ENCODE measurements at places on chromosomes 13 and 19.

DNA sequence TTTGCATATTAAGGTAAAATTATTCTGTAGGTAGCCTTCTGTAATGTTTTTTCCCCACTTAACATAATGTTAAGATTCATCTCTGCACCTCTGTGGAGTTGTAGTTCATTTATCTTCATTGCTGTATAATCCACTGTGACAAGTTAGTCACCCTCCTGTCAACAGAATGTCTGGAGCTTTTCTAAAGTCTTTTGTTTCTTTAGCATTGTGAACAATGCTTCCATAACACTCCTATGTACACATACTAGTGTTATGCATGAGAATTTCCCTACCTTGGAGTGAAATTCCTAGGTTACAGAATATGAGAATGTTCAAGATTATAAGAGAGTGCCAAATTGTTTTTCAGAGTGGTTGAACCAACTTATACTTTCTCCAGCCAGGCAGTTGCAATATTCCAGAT is 113.5 kb downstream of the COG6 start:
- DNase-seq: no peak

GRCh38 chr13:20378721-20379120 is 146.6 kb upstream of the GJB6 start:
- no peak for DNase-seq

- DNase-seq: no peak
Measured at GRCh38 chr19:49073514-49074378, 1.2 kb upstream of the KCNA7 start.

GRCh38 chr19:32767951-32768679 is 48.5 kb downstream of the TDRD12 start:
- DNase-seq: no peak

GRCh38 chr13:98792785-98793495 is 40.5 kb upstream of the SLC15A1 start:
- DNase-seq: no peak

- peak; percentile 84 for DNase-seq
Measured at GRCh38 chr13:98239162-98240076, 62.4 kb upstream of the RNF113B start.

GRCh38 chr13:91189506-91189905 is 158.0 kb upstream of the MIR17HG start:
- no peak for DNase-seq

- DNase-seq: no peak
Measured at GRCh38 chr13:102250448-102250847, 151.4 kb downstream of the FGF14 start.

DNA sequence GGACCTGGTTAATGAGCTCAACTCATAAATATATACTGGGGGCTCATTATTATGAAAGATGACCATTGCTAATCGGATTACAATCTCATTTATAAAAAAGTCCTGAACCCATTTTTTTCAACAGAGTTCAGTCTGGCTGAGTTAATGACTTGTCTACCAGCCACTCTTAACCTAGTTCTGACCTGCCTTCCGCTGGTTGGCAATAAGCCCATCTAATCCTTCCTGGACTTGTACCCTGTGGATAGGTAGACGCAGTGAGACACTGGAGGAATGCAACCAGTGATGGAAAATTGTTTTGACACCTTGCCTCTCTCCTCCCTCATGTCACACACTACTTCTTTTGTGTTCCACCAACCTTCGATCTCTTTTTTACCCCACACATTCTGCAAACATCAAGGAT is 279.9 kb downstream of the FOXO1 start:
- no peak for DNase-seq

GRCh38 chr19:17340871-17341357 is 3.6 kb downstream of the GTPBP3 start:
- no peak for DNase-seq

Measured in NCI-H187 treated with DMSO at 0.1 percent for 48 hours (cell line).